Heart left ventricle (tissue), 16 donors: ENCODE measurements at places on chromosomes 3 and 15.

DNA sequence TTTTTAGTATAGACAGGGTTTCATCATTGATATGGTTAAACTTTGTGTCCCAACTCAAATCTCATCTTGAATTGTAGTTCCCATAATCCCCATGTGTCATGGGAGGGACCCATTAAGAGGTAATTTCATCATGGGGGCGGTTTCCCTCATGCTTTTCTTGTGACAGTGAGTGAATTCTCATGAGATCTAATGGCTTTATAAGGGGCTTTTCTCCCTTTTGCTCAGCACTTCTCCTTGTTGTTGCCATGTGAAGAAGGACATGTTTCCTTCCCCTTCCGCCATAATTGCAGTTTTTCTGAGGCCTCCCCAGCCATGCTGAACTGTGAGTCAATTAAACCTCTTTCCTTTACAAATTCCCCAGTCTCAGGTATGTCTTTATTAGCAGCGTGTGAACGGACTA, 20.2 kb upstream of the ZNF710 start:
- no peak for DNase-seq

GRCh38 chr3:44400771-44401170, 62.2 kb downstream of the TCAIM start:
- DNase-seq = no peak

GRCh38 chr3:67601919-67602608, 52.3 kb downstream of the SUCLG2 start:
- no peak for DNase-seq

- DNase-seq = no peak
Measured at GRCh38 chr3:61697301-61697700, 135.9 kb downstream of the PTPRG start.

GRCh38 chr15:43878446-43878845, 51.6 kb downstream of the WDR76 start:
- DNase-seq = no peak

DNA sequence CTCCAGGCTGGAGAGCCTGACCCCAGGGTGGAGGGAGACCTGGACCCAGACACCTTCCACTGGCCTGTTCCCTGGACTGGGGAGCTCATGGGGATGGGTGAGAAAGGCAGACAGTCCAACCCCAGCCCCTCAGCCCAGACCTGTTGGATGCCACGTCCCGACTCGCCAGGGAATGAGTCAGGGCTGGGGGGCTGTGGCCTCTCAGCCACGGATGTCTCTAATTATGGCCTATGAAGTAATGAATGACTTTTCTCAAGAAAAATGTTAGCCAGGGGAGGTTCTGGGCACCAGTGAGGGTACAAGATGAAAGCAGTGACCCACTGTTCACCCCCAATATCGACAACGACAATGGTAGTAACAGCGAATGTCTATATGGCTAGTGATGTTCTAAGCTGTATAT, 107.0 kb upstream of the RPL32 start:
- DNase-seq = no peak

DNA sequence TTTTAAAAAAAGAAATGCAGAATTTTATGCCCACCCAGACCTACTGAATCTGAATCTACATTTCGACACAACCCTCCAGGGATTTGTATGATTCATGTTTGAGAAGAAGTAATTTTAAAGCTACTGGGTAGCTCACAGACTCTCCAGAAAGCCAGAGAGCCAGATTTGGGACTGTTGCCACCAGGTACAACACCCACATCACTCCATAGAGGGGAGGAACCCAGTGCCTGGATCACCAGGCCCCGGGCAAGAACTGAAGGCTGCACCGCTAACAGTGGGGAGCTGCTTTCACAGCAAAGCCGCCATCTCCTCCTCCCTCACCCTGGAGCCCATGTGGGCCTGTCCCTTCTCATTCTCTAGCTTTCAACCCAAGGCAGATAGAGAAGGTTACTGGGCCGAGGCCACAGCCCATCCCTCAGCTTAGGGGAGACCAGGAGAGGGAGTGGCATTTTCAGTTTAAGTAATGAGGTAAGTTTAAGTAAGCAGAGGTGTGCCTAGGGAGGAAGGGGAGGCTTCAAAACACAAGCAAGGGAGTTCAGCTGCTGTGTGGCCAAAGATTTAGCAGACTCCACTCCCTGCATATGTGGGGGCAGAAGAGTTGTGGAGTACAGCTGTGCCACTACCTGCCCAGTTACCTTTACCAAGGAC, 109.8 kb downstream of the IL12A start:
- DNase-seq = no peak

DNA sequence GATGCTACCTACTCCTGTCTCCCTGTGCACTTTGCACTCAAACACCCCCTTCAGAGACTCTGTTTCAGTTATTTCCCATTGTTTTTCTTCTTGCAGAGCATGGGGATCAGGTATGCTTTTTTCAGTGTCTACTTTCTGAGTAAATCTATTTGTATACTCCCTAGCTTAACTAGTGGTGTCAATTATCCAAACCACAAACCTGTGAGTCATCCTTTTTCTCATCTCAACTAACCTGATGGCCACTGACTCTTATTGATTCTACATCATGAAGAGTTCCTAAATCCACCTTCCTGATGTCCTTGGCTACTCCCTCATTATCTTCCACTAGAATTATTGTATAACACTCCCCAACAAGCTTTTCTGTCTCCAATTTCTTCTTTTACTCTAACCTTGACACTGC, 68.0 kb downstream of the DIPK2A start:
- DNase-seq = no peak

DNA sequence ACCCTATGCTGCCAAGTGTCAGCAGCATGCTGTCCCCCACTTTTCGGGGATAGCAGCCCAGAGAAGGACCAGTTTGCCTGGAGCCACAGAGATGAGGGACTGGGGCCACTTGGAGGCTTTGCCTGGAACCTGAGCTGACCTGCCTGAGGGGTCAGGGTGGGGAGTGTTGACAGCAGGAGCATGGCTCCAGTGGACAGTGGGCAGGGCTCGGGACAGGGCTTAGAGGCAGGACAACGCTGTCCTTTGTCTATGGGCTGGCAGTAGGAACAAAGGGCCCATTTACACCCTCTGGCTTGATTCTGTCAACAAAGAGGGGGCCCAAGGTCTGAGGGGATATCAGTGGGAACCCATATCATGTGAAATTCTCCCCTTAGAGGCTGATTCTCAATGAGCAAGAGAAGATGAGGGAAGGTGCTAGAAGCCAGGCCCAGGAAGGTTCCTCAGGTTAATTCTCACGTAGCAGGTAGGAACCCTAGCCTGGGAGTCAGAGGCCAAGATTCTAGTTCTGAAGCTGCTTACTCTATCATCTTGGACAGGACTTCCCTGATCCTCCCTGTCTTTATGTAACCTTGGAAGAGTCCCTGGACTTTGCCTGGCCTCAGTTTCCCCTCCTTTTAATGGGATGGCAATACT, 29.7 kb upstream of the HHATL start:
- peak; percentile 28 for DNase-seq

- no peak for DNase-seq
Measured at GRCh38 chr15:77480859-77481633, 60.4 kb downstream of the HMG20A start.

DNA sequence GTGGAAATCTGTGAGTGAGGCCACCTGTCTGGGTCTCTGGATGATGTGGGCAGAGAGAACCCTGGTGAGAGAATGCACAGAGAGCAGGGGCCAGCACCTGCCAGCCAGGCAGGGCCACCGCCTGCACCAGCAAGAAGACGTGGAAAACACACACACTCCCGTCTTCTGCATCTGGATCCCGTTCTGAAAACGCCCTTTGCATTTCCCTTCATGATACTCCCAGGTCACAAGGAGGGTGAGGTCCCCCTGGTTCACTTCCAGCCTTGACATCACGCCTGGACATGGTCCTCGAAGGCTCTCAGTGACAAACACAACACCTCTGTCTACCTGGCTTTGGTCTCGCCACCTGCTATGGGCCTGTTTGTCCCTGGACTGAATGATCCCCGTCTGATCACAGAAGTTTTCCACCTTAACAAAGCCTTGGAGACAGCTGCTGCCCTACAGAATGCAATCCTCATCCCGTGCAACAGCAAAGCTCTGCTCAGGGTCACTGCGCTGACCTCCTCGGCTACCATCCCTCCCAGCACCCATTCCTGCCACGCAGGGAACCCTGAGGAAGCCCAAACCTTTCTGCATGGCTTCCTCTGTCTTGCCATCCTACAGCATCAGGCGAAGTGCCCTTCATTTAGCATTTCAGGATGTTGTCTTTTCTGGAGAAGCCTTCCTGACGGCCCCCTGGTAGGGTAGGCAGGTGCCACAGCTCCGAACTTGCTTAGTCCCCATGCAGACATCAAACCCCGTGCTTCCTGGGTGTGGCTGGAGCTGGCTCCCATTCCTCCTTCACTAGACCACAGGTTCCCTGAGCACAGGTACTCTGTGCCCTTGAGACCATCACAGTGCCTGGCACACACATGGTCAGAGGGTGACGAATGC, 122.5 kb downstream of the ATP10A start:
- no peak for DNase-seq

GRCh38 chr3:178059836-178060235, 476.4 kb upstream of the KCNMB2 start:
- no peak for DNase-seq

- DNase-seq = no peak
Measured at GRCh38 chr3:188272481-188273372, 118.8 kb downstream of the LPP start.

- DNase-seq = no peak
Measured at GRCh38 chr15:74850393-74850792, 7.4 kb upstream of the ULK3 start.

GRCh38 chr3:99471353-99472323, 166.8 kb upstream of the COL8A1 start:
- peak; percentile 32 for DNase-seq

GRCh38 chr3:23055733-23056376, 147.3 kb upstream of the UBE2E2 start:
- no peak for DNase-seq

GRCh38 chr3:182000447-182000846, 288.7 kb downstream of the SOX2 start:
- no peak for DNase-seq

DNA sequence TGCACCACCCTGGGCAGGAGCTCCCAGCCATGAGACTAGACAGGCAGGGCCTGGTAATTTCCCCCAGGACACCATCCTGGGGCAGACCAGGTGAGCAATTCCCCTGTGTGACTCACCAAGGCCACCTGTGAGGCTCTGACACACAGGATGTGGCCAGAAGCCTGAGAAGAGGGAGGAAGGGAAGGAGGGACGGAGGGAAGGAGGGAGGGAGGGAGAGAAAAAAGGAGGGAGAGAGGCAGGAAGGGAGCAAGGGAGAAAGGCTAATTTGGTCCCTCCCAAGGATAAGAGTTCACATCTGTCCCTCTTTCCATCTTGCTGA, 25.9 kb downstream of the WNT7A start:
- no peak for DNase-seq

DNA sequence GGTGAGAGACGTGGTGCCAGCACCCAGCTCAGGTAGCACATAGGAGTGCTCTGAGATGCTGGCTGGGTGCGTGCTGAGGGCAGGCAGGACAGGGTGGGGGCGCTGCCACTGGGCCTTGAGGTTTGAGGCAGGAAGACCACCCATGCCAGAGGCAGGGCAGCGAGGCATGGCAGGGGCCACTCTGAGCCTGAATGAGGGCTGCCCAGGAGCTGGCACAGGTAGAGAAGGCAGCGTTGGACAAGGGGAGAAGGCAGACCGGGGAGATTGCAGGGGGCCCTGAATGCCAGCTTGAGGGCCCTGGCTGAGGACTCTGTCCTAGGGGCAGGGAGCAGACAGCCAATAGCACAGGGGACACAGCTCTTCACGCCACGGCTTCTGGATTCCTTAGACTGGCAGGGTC, 50.2 kb downstream of the ADAMTS7 start:
- DNase-seq = peak; percentile 29

GRCh38 chr3:161822291-161822690, 325.7 kb downstream of the OTOL1 start:
- no peak for DNase-seq

GRCh38 chr3:51894391-51894790, 8.8 kb downstream of the IQCF1 start:
- no peak for DNase-seq

- DNase-seq = no peak
Measured at GRCh38 chr15:77846360-77846759, 213.6 kb upstream of the LINGO1 start.

- DNase-seq = no peak
Measured at GRCh38 chr3:71416876-71417275, 166.7 kb downstream of the FOXP1 start.

DNA sequence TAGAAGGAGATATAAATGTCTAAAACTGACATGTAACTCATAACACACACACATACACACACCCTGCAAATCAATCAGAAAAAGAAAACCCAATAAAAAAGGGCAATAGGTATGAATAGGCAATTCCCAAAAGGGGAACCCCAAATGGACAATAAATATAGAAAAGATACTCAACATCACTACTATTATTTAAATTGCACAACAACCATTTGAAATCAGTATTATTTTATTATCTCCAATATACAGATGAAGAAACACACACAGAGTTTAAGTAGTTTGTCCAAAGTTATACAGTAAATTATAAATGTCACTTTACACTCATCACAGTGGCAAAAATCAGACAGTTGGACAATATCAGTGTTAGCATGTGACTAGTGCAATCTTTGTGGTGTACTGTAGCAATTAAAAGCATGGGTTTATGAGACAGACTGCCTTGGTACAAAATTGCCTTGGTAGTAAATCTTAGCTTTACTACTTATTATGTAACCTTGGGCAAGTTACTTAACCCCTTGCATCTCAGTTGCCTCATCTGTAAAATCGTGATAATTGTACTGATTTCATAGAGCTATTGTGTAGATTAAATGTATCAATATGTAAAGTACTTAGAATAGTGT, 3.4 kb upstream of the FSTL1 start:
- DNase-seq = no peak

GRCh38 chr3:108047987-108048386, 42.8 kb downstream of the CD47 start:
- DNase-seq = no peak

GRCh38 chr3:47019201-47019600, 39.7 kb downstream of the NBEAL2 start:
- no peak for DNase-seq

DNA sequence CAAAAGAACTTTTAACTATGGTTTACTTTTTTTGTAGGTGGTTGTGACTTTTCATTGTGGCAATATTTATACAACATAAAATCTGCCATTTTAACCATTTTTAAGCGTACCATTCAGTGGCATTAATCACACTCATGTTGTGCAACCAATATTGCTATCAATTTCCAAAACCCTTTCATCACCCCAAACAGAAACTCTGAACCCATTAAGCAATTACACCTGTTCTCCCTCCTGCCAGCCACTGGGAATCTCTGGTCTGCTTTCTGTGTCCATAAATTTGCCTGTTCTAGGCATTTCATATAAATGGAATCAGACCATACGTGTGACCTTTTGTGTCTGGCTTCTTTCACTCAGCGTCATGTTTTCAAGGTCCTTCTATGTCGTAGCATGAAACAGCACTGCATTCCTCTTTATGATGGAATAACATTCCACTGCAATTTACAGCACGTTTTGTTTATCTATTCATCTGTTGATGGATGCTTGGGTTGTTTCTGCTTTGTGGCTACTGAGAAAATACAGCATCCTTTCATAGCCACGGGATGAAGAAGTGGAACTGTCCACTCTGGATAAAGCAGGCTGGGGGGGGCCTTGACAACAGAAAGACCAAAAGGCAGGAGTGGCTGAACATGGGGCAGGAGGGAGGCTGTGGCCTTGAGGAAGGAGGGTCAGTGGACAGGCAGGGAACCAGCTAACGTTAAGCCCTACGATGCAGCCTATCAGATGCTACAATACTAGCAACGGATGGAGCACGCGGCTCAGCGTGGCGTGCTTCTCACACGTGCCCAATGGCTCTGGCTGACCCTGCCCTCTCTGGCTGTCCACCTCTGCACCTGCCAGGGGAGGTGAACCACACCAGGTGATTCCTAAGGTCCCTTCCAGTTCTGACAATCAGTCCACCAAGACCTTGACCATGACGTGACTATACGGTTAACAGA, 110.9 kb downstream of the SEC22A start:
- peak; percentile 18 for DNase-seq
